ENCODE measurements at places on chromosomes 1 and 21.

DNA sequence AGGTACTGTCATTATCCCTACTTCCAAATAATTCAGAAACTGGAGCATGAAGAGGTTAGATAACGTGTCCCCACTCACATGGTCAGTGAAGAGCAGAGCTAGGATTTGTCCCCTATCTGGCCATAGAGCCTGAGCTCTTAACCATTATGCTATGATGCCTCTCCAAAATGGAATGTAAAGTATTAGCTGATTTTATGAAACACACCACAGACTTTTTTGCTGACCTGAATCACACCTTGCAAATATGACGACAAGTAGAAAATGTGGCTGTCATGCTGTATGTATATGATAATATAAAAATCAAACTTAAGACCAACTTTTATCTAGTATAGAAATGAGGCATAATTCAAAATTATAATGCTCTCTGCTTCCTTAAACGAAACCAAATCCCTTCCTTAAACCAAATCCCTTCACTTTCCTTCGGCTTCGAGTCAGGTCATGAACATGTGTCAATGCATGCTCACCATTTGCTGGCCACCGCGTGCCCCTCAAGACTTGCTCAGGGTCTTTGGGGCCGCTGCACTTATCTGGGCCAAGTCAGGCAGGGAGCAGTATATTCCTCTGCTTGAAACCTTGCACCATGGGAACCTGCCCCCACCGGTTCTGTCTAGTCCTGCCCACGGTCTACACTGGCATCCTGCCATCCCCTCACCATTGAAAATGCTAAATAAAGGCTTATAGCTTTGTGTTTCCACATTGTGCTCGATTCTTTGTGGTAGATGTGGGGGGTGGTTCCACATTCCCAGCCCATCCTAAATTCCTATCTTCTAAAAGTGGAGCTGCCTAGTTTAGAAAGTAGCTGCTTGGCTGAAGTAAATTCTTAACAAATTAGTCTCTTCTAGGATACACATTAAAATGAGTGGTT lies 1.6 kb upstream of the TMCC2 start:
- no peak for DNase-seq

GRCh38 chr1:85847356-85847755 lies 139.1 kb upstream of the ZNHIT6 start:
- no peak for DNase-seq

DNA sequence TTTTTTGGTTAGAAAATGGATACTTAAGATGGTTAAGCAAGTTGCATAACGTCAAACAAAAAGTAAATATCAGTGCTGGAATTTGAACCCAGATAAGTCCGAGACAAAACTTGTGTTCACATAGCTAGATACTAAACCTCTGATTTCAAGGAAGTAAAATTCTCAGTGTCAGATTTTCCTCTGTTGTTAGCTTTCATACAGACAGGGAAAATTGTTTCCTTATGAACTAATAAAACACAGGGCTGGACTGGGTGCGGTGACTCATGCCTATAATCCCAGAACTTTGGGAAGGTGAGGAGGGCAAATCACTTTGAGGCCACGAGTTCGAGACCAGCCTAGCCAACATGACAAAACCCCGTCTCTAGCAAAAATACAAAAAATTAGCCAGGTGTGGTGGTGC lies 51.3 kb downstream of the PCNX2 start:
- no peak for DNase-seq

DNA sequence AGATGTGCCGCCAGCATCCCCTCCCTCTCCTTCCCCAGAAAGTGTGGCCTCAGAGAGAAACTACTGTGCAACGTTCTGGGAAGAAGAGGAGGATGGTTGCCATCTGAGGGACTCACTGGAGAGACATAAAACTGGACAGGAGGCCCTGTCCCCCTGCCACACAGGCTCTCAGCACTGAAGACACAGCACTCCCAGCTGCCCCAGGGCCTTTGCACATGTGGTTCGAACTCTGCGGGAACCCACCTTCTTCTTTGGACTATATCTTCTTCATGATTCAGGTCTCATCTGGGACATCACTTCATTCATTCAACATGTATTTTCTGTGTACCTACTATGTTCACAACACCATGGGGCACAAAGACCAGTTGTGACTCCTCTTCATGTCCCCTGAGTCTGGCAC lies 17.4 kb downstream of the IGSF21 start:
- DNase-seq = no peak

DNA sequence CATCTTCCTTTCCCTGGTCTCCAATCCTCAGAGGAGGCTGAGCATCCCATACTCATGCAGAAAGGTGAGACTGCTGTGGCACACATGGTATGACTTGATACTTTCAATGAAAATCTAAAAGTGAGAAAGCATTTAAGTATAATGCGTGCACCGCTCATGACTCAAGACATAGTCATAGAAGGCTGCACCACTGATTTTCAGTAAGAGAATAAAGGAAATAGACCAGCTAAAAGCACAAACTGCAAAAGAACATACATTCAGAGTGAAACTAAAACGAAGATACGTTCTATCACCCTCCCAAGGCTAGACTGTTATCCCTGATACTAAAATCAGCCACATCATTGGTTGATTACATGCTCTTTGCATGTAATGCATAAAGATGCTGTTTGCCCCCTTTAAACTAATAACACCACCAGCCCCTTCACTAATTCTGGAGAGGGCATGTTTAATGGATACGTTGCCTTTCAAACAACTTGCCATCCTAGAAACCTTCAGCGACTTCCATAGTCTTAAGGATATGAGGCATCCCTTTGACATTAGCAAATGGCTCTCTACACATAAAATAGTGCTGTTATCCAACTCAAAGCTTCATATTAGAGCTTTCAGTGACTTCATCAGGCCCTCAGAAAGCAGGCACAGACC lies 2.1 kb downstream of the PLD5 start:
- no peak for DNase-seq

DNA sequence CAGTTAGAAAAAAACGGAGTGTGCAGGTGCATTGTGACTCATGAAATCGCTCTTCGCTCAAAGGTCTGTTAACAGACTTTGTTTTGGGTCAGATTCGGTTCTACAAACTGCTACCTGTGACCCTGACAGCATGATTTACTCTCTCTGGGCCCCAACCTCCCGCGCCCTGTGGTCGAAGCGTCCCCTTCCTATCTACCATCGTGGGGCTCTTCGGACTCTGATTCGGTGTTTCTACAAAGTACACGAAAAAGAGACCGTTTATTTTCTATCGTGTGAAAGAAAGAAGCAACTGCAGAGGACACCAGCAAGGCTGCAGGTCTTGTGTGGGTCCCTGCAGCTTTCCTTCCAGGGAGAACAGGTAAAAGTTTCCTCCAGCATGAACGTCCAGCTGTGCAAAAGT lies 29.4 kb upstream of the SLC19A1 start:
- no peak for DNase-seq

DNA sequence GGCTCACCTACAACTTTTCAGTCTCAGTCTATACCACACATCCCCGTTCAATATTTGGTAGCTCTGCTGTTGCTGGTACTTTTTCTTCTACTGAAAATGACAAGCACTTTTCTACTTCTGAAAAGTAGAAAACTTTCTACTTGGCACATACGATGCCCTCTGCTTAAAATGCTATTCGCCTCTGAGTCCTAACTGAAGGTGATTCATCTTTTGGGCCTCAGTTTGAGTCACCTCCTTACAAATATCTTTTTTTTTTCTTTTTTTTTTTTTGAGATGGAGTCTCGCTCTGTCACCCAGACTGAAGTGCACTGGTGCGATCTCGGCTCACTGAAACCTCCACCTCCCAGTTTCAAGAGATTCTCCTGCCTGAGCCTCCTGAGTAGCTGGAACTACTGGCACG lies 136.0 kb upstream of the CYYR1 start:
- DNase-seq = no peak

- no peak for DNase-seq
Measured at GRCh38 chr1:57329937-57330336, 93.9 kb downstream of the DAB1 start.

- no peak for DNase-seq
Measured at GRCh38 chr1:58702261-58703141, 2.6 kb upstream of the MYSM1 start.

DNA sequence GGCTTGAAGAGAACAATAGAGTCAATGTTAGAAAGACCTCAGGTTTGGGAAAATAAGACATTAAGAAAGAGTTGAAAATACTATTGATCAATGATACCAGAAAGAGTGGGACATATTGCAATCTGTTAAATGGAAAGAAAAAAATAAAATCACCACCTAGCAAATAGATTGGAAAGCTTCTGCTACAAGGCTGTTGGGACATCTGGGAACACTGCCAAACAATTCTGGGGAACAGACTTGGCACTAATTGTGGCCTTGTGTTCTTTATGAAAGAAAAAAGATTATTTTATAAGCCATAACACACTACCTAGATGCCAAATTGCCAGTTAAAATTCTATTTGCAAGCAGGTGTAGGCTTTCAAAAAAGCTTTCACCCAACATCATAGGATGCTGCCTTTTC lies 137.8 kb downstream of the TSEN15 start:
- no peak for DNase-seq

GRCh38 chr1:169949139-169949538 lies 55.4 kb upstream of the SCYL3 start:
- DNase-seq = no peak

- no peak for DNase-seq
Measured at GRCh38 chr1:178004926-178005391, 35.1 kb upstream of the SEC16B start.

DNA sequence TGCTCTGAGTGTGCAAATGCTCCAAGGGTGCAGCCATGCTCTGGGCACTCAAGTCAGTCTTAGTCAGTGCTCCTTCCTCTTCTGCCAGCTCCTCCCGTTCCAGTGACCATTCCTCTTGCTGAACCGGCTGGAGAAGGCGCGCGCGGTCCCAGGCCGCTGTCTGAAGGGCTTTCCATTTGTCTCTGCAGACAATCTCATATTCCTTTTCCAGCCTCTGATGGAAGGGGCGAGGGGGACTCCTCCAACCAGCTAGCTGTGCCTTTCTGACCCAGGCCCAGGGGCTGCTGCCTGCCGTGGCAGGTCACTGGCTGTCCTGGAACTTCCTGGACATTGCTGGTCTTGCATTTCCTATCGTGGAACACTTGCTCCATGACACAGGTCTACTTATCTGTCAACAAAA lies 67.5 kb downstream of the RIPK4 start:
- DNase-seq = no peak

DNA sequence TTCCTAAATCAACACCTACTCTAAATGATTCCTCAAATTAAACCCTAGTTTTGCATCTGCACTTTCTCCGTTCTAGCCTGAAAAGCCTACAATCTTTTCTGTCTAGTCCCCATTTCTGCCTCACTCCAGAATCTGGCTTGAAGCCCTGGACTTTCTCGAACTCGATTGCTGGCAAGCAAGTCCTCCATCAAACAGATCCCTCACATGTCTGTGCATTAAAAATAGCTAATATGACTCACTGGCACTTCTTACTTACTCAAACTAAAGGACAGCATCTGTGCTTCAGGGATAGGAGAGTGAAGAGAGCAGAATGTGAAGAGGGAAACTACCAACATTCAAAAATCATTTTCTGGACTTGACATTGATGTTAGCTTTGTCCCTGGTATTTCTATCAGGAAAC lies 51.8 kb upstream of the CXADR start:
- no peak for DNase-seq

- no peak for DNase-seq
Measured at GRCh38 chr1:26863685-26864077, 732 bp downstream of the SFN start.

GRCh38 chr21:29914326-29914725 lies 25.5 kb downstream of the GRIK1 start:
- no peak for DNase-seq

DNA sequence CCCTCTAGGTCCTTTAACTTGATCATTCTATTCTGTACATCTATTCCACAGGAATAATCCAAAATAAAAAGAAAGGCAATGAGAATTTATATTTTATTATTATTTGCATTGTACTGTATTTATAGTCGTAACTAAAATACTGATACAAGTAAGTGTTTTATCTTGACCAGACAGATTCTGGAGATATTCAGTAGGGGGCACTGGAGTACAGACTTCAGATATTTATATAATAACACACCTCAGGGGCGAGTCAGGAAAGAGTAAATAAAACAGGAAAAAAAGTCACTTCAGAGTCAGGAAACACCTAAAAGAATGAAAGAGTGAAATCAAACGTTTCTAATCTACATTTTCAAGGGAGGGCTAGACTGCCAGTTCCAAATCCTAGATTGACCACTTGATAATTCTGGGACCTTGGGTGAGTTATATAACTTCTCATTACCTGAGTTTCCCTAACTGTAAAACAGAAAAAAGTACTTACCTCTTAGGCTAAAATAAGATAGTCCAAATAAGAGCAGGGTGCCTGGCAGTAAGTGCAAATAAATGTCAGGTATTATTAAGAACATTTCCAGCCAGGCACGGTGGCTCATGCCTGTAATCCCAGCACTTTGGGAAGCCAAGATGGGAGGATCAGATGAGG lies 31.1 kb upstream of the MTF1 start:
- DNase-seq = no peak

DNA sequence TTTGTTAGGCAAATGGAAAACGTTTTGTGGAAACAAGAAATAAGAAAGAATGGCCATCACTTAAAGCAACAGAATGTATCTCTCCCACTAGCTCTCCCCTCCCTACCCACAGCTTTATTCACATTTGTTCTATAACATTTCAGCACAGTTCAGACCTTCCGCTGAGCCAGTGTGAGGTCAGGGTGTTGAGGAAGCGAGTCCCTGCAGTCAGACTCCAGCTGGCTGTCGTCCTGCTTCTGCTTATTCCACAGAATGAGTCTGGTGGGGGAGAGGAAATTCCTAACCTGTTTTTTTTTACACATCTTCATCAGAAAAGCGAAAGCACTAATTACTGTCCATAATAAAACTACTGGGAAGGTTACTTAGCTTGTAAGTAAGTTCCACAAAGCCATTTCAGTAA lies 39.0 kb downstream of the MRPL39 start:
- no peak for DNase-seq

DNA sequence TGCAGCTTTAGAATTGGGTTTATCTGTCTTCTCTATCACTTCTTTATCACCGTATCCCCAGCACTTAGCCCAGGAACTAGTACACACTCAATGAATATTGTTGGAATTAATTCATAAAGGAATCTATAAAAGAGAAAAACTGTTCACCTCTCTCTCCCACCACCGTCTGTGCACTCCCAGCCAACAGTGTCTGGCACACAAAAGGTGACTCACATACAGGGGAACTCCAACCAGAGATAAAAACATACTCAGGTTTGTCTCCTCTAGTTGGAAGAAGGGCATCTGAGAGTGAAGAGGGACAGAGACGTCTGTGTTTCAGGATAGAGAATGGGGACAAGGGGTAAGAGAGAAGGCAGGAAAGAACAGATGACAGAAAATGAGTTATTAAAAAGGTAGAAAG lies 10.0 kb downstream of the ITLN1 start:
- no peak for DNase-seq

GRCh38 chr1:40017951-40018575 lies 22.5 kb upstream of the CAP1 start:
- DNase-seq = no peak

- DNase-seq = no peak
Measured at GRCh38 chr1:230205719-230206198, 138.7 kb downstream of the GALNT2 start.

All from activated T-helper 1 cell treated with anti-CD3 and anti-CD28 coated beads, Interleukin-2, amount 50 U/mL, for 16 hours (primary cell).